Osteocyte (in vitro differentiated cells): ENCODE measurements at places on chromosomes 3 and 15. TPM values are rescaled to one million over a fixed set of nuclear protein-coding genes. Genes with fewer than 3 reads are reported as not detected.

Gene FRMD5
- not detected in 2 replicates for total RNA-seq

Gene ADAMTS17
- total RNA-seq = 0.39 and 1.5 TPM in 2 replicates

Gene IL5RA
- not detected in 2 replicates for total RNA-seq

Gene GOLGA8G
- total RNA-seq = not detected in 2 replicates

Gene ATP13A5
- total RNA-seq = not detected in 2 replicates

Gene TRAT1
- not detected in 2 replicates for total RNA-seq

Gene LRRC31
- total RNA-seq = not detected in 2 replicates

Gene KIF23
- total RNA-seq = 12.4 and 14.0 TPM in 2 replicates

DNA sequence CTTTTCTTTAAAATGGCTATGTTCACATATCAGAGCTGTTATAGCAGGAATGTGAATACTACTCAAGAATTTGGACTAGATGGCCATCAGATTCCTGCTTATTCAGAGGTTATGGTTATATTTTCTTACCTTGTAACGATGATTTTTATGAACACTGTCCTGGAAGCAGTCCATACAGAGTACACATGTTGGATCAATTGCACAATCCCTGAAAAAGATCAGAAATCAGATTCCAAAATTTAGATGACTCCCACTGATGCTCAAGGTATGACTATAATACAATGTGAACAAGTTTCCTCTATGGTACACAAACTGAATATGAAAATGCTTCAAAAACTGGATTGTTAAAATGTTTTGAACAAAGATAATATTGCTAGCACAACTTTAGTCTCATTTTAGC is 23.3 kb downstream of the UBR1 start:
- no peak overlapping the region for H3K27ac ChIP-seq
- peaks cover 42% of the 10 kb centered on the region for H3K36me3 ChIP-seq
- peaks cover 12% of the 10 kb centered on the region for H3K4me1 ChIP-seq
- DNase-seq = no peak
- no peaks in the 10 kb centered on the region for H3K27me3 ChIP-seq
- H3K4me3 ChIP-seq = no peak overlapping the region

- no peaks in the 10 kb centered on the region for H3K36me3 ChIP-seq
- DNase-seq = no peak
- H3K27ac ChIP-seq = no peak overlapping the region
- peaks cover 2% of the 10 kb centered on the region for H3K4me1 ChIP-seq
- no peak overlapping the region for H3K4me3 ChIP-seq
These were observed 204.4 kb downstream of the OTOL1 start for GRCh38 chr3:161700998-161701397.

DNA sequence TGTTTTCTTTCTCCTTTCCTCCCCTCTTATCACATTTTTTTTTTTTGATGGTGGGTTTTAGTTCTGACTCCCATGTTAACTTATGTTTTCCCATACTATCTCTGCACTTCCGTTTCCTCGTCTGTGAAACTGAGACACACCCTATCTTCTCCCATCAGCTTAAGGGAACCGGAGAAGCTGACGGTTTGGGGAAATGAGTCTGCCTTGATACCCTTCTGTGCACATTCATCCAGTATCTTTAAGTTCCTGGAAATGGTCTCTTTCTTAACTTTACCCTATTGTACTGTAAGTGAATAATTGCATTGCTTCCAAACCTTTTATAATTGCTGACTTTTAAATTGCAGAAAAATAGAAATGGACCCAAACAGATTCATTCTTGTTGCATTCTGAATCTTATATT is 26.2 kb upstream of the CFAP161 start:
- H3K27me3 ChIP-seq = peaks cover 52% of the 10 kb centered on the region
- peaks cover 2% of the 10 kb centered on the region for H3K4me1 ChIP-seq
- H3K36me3 ChIP-seq = no peaks in the 10 kb centered on the region
- H3K27ac ChIP-seq = no peak overlapping the region
- H3K4me3 ChIP-seq = no peak overlapping the region
- DNase-seq = no peak

GRCh38 chr3:12024959-12025570 is 20.9 kb downstream of the SYN2 start:
- H3K4me3 ChIP-seq = no peak overlapping the region
- H3K36me3 ChIP-seq = no peaks in the 10 kb centered on the region
- no peak overlapping the region for H3K27ac ChIP-seq
- peaks cover 7% of the 10 kb centered on the region for H3K27me3 ChIP-seq
- H3K4me1 ChIP-seq = no peaks in the 10 kb centered on the region
- DNase-seq = no peak

GRCh38 chr3:156633335-156633734 is 41.1 kb upstream of the TIPARP start:
- no peak overlapping the region for H3K27ac ChIP-seq
- H3K27me3 ChIP-seq = no peaks in the 10 kb centered on the region
- no peaks in the 10 kb centered on the region for H3K36me3 ChIP-seq
- H3K4me1 ChIP-seq = peaks cover 10% of the 10 kb centered on the region

DNA sequence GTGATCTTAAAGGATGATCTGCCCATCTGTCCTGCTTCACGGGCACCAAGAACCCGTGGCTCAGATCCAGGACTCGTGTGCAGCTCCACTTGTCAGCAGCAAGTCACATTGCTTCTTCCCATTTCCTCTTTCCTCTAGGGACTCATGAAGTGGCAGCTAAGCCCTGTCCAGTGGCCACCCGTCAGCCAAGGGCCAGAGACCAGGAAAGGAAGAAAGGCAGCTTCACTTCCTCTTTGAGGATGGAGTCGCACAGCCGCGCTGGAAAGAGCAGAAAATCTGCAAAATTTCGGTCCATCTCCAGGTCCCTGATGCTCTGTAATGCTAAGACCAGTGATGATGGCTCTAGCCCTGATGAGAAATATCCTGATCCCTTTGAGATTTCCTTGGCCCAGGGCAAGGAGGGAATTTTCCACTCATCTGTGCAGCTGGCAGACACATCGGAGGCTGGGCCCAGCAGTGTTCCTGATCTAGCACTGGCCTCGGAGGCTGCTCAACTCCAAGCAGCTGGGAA is 28.5 kb downstream of the IL16 start:
- DNase-seq = peak; percentile 56
- H3K27me3 ChIP-seq = peaks cover 26% of the 10 kb centered on the region
- no peak overlapping the region for H3K4me3 ChIP-seq
- no peaks in the 10 kb centered on the region for H3K4me1 ChIP-seq
- no peak overlapping the region for H3K27ac ChIP-seq

DNA sequence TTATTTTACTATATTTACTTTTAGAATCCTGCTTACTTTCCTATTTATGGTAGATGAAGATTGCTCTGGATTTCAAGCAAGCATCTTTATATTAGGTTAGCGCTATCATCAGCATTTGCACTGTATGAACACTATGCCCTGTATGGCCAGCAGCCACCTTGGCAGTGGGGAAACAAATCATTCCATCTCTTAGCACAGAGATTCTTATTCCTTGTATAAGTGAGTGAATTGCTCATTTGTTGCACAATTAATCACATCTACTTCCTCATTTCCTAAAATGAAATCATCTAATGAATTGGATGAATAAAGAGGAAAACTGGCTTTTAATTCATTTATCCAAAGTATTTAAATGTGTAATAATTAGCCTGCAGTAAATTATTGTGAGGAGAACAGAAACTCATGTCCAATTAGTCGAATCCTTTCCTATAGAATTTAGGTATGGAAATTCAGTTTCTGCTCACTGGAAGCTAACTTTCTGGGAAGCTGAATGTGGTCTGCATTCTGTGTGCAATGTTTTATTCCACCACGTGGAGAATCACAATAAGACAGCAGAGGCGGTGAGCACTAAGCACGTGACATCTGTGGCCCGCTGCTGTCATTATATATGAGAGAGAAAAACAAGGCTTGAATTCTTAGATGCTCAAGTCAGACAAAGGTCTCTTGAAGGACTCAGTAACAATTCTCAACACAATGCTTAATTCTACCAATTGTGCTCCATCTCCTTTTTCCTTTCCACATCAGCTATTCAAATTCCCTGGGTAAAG is 93.4 kb downstream of the PEX5L start:
- H3K27me3 ChIP-seq = peaks cover 13% of the 10 kb centered on the region
- no peak for DNase-seq
- H3K4me3 ChIP-seq = no peak overlapping the region
- H3K27ac ChIP-seq = no peak overlapping the region
- H3K4me1 ChIP-seq = no peaks in the 10 kb centered on the region

- H3K27ac ChIP-seq = no peak overlapping the region
- no peak overlapping the region for H3K4me3 ChIP-seq
- no peaks in the 10 kb centered on the region for H3K36me3 ChIP-seq
- peaks cover 7% of the 10 kb centered on the region for H3K4me1 ChIP-seq
These were observed 54.4 kb downstream of the NUP210 start for GRCh38 chr3:13365390-13366379.

- no peaks in the 10 kb centered on the region for H3K4me1 ChIP-seq
- no peak overlapping the region for H3K27ac ChIP-seq
- DNase-seq = no peak
- no peaks in the 10 kb centered on the region for H3K36me3 ChIP-seq
- H3K27me3 ChIP-seq = no peaks in the 10 kb centered on the region
These were observed 65.2 kb downstream of the CERS3 start for GRCh38 chr15:100463515-100463914.
